ENCODE measurements at places on chromosomes 12 and 14.

DNA sequence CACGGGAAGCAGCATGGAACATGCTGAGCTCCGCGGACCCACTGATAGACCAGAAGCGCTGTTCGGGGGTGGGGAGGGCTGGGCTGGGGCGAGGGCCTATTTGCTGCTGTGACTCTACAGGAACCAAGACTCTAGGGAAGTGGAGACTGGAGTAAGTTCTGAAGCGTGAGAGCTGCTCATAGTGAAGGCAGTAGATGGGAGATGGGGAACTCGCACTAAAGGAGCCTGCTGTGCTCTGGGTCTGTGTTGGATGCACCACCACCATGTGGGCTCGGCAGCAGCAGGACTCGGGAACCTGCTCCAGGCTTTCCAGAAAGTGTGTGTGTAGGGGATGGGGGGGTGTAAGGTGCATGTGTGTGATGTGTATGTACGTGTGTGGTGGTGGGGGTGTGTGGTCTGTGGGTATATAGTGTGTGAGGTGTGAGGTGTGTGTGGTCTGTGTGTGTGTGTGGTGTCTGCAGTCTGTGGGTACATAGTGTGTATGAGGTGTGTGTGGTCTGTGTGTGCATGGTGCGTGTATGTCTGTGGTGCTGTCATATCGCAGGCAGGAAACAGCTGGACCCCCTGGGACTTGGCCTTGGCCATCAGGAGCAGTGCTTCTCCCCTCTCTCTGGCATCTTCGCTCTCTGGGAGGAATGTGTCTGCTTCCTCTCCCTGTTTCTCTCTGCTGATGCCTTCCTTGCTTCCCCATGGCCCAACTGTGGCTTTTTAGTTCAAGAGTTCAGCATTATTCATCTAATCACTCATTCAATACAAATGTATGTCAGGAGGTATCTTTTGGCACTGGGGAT is 378.9 kb downstream of the FUT8 start:
- no peak for DNase-seq

- no peak for DNase-seq
These were observed 792.3 kb upstream of the NOVA1 start for GRCh38 chr14:27390155-27390554.

DNA sequence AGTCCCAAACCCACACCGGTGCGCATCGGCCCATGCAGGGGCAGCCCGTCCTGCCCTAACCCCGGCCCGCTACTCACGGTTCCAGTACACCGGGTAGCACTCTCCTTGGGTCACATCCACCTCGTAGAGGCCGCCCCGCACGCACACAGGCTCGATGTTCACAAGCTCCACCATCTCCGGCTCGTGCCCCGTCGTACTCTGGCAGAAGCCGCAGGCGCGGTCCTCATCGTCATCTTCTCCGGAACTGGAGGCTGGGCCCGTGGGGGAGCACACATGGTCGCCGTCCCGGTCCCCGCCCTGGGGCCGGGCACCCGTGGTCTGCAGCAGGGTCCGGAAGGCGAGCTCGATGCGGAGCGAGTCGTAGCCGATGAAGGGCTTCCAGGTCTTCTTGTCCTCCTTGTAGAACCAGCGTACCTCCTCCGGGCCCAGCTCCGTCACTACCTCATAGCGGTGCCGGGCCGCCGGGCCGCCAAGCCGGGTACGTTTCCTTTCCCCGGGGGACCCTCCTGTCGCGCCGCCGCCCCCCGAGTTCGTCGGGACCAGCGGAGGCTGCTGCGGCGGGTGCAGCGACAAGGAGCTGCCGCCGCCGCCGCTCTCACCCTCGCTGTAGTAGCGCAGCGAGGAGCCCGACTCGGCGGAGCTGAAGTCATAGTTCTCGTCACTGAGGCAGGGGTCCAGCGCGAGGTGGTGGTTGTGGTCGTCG is 788 bp downstream of the DDHD1 start:
- peak; percentile 63 for DNase-seq

GRCh38 chr14:23861666-23862065 is 91.9 kb upstream of the DHRS4 start:
- no peak for DNase-seq

DNA sequence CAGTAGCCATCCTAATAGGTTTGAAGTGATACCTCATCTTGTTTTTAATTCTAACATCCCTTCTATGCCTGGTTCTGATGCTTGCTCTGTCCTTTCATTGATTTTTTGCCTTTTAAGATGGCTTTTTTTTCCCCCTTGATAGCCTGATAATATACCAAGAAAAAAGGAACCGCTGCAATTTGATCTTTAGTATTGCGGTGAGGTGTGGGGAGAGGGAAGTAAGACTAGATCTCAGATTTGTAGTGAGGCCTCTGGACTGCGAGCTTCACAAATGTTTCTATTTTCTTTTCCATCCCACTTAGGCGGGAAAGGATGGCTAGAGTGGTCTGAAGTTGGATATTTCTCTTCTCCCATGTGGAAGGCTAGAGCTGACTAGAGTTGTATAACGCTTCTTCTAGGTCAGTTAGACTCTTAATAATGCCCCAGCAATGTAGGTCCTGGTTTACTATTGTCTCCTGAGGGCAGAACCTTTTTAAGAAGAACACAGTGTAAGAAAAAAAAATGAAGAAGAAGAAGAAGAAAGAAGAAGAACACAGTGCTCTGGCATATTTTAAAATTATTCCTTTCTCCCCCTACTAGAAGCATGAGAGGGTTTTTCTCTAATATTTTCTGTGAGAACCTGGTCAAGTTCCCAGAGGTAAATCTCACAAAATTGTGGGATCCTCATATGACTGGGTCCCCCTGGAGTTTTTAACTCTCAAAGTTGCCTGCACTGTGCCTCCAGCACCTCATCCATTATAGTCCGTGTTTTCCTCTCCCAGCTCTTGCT is 11.9 kb upstream of the KLRB1 start:
- DNase-seq = no peak

Data from activated CD4-positive, alpha-beta T cell treated with anti-CD3 and anti-CD28 coated beads, Interleukin-2, amount 50 U/mL, for 1 hour (primary cell).